ENCODE measurements at places on chromosomes 13 and 19. TPM values are rescaled to one million over a fixed set of nuclear protein-coding genes. Genes with fewer than 3 reads are reported as not detected.

Gene QPCTL
- total RNA-seq = 7.8 TPM

Gene OR7E24
- not detected for total RNA-seq

Gene CGB2
- total RNA-seq = not detected

Gene CRLF1
- total RNA-seq = not detected

Gene ERICH4
- total RNA-seq = not detected

Gene ZNF729
- not detected for total RNA-seq

Gene FRY
- total RNA-seq = 1.7 TPM

Gene CPB2
- not detected for total RNA-seq
